Neuronal stem cell (in vitro differentiated cells): ENCODE measurements at places on chromosomes 2 and 18.

DNA sequence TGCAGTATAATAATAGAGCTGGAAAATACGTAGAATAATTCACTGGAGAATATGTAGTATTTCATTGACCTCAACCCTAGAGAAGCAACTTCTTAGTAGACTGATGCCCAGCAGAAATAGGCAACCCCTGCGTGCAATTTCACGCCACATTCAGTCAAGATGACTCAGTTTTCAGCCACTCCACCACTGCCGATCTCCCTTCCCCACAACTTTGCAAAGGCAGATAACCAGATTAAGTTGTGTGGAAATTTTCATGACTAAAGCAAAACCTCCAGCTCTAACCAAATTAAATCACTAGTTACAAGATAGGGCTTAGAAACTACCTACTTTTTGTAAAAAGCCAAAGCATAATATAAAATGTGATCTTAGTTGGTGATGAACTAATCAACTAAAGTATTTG, 63.3 kb upstream of the STK17B start:
- no peak for DNase-seq

- no peak for DNase-seq
Measured at GRCh38 chr2:25301453-25302352, 40.0 kb downstream of the DNMT3A start.

GRCh38 chr2:9889812-9890261, 46.6 kb downstream of the TAF1B start:
- DNase-seq, result peak; percentile 5

GRCh38 chr18:61352611-61353010, 19.4 kb downstream of the CDH20 start:
- DNase-seq, result no peak

- no peak for DNase-seq
Measured at GRCh38 chr2:67215214-67216055, 181.7 kb upstream of the ETAA1 start.

DNA sequence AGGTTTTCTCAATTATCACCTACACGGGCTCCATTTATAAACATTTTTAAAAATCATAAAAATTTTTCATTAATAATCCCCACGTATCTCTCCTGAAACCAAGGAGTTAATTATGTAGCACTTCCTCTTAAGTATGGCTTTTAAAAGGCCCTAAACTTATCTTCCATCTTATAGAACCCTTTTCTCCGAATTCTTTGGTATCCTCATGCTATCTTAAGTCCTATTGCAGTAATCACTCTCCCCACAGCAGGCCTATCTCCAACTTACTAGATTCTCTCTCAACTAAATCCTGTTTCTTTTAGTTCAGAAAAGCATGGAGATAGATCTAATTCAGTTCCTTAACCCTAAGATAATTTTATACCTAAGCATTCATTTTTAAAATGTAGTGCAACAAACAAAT, 26.2 kb downstream of the RPRD1A start:
- no peak for DNase-seq

DNA sequence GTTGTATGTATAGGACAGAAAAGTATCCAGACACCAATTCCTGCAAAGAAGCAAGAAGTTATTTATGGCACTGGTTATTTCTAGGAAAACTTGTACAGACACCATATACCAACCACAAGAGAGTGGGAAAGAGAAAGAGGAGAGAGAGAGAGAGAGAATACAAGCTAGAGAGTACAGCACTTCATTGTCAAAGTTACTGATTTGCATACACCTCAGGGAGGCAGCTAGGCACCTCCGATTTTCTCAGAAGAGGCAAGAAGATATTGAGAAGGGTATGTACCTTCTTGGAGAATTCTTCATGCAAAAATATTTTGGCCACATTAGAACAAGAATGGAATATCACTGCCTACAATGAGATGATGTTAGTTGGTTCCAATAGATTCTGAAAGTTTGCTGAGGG, 333.9 kb upstream of the PIK3C3 start:
- no peak for DNase-seq

DNA sequence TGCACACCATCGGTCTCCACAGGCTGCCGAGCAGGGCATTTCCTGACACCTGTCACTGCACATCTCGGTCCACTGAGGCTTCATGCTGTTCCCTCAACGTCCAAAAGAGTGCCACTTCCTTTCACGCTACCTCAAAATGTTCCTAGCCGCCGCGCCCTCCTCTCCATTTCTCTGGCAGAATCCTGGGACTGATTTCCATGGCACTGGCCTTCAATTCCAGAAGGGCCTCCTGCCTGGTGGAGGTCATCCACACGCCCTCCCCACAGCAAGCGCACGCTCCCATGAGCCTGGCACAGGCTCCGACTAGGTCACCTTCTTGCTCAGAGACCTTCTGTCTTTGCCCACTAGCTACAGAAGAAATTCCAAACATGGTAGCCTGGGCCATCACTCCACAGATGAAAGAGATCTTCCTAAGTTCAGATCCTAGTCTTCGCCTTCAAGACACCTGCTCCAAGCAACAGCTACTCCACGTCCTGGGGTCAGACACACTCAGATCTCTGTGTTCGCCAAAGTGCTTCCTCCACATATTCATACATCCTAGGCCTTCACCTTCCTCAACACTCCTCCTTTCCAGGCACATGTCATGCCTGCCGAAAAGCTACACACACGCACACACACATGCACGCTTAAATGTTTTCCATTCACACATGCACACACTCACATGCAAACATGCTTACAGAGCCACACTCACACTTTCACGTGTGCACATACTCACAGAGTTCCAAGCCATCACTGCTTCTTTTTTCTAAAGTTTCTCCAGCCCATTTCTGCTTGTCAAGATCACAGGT, 94.0 kb downstream of the PXDN start:
- DNase-seq, result no peak

DNA sequence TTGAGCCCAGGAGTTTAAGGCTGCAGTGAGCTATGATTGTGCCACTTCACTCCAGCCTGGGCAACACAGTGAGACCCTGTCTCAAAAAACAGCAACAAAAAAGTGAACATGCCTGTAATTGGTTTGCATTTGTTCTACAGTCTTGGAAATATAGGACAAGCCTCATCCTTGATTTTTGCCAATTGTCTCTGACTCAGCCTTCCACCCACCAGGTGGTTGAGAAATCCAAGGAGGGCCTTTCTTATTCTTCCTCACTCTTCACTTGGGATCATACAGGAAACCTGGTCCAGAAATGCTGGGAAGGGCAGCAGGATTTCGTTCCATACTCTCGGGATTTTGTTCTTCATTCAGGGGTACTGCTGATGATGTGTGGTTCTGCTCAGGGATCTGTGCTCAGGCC, 94.6 kb downstream of the CDC42EP3 start:
- DNase-seq, result no peak

GRCh38 chr2:85767803-85768665, 14.2 kb downstream of the ATOH8 start:
- DNase-seq, result no peak

- no peak for DNase-seq
Measured at GRCh38 chr2:177245010-177245422, 19.5 kb downstream of the NFE2L2 start.

- no peak for DNase-seq
Measured at GRCh38 chr2:134663451-134664450, 55.0 kb downstream of the TMEM163 start.

GRCh38 chr18:29104671-29105070, 927.7 kb upstream of the CDH2 start:
- DNase-seq, result no peak
